Left cardiac atrium (tissue), 4 donors: ENCODE measurements at places on chromosomes 5 and 9. TPM values are rescaled to one million over a fixed set of nuclear protein-coding genes. Genes with fewer than 3 reads are reported as not detected.
A peak's percentile ranks its signal among the peaks of the same experiment; 100 is the strongest.

DNA sequence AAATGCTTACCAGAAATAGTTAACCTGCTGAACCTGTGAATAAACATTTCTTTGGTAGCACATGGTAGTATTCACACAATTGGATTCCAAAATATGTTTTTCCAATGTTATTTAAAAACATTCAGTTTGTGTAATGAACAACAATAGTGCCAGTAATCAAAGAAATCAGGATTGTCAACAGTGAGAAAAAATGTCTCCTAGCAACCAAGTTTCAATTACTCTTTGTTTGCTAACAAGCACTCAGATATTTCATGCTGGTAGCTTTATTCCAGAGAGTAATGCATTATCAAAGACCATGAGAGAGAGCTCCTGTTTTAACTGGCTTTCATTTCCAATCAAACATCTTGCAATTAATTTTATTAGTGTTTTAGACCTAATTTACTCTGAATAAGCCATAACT, 768.1 kb upstream of the GRAMD2B start:
- DNase-seq: no peak

ADAMTSL2 gene
- 13.9 TPM for total RNA-seq

- DNase-seq: no peak
Measured at GRCh38 chr5:133314086-133314485, 262.3 kb downstream of the HSPA4 start.

DNA sequence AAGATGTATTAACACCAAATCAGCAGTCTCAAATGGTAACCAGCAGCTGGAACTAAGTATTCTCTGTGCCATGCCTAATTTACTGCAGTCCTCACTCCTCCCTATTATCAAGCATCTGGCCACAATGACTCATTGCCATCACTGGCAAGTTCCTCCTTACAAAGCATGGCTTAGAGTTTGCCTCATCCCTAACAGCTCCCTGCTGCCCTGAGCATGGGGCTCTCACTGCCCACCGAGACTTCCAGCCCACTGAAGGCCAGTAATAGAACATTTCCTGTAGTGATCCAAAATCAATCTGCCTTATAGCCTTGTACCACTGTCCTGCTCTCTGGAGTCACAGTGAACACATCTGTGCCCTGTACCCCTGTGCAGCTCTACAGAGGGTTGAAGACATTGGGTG, 211.9 kb upstream of the TRIM32 start:
- DNase-seq: no peak

- DNase-seq: no peak
Measured at GRCh38 chr9:121853617-121854395, 202.4 kb downstream of the DAB2IP start.

DNA sequence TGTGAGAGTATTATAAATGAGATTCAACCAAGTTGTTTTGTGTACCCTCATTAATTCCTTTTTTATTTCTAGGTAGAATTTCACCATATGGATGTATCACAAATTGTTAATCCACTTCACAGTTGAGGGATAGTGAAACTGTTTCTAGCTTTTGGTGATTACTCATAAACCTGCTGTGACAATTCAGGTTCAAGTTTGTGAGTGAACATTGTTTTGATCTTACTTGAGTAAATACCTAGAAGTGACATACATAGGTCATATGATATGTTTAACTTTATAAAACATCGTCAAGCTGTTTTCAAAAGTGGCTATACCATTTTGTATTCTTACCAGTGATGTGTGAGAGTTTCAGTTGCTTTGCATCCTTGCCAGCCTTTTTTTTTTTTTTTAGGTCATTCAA, 112.9 kb downstream of the CAMK4 start:
- DNase-seq: no peak

- DNase-seq: no peak
Measured at GRCh38 chr5:165334201-165334600, 1828.8 kb downstream of the MAT2B start.

ZDHHC11B gene
- 15.4 TPM for total RNA-seq

- peak; percentile 46 for DNase-seq
Measured at GRCh38 chr9:2157277-2158110, 142.3 kb downstream of the SMARCA2 start.

DNA sequence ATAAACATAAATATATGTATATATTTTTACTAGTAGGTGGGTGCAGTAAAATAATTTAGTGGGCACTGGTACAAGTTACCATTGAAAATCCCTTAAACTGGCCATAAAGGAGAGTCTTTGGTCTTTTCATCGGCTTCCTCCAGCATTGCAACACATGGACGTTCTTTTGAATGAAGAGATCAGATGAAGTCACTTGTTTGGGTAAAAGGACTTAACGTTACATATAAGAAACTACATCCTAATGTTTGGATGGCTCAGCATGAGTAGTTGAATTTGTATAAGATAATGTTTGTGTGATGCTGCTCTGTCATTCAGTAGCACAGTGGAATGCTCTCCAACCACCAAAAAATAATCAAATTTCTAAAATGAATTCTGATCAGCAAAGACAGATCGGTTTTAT, 31.6 kb downstream of the AFAP1L1 start:
- no peak for DNase-seq

DNA sequence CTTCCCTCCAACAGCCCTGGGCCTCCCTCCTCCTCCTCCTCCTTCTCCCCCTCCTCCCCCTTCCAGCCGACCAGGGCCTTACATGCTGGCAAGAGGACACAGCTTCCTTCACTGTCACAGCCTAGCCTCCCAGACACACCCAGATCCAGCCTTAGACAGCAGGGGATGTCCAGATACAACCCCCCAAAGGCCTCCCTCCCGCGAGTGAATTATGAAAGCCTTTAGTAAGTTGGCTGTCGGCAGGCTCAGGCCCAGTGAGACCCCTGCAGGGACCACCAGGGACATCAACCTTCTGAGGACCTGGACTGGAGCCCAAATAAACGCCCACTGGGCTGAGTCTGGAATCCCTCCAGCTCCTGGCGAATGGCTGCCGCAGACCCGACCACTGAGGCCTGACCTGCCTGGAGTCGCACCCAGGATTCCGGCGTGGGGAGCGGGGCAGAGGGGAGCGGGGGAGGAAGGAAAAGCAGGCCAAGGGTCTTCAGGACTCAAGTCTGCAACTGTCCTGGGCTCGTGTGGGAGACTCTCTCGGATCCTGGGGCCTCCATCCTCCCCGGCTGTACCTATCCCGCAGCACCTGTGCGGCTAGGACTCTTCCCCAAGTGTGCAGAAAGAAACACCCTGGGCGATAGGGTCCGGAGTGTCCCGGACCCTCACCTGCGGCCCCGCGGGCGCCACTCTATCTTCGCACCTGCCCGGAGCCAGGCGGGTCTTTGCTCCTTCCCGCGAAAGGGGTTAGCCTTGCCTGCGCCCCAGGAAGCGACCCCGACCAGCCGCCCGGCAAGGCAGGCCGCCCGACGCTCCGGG, 705 bp downstream of the SEPTIN8 start:
- DNase-seq: no peak

IL6ST gene
- 261 TPM for total RNA-seq
